ENCODE measurements at places on chromosomes 2 and 18. TPM values are rescaled to one million over a fixed set of nuclear protein-coding genes. Genes with fewer than 3 reads are reported as not detected.

- DNase-seq, result no peak
Observed at GRCh38 chr2:236769981-236770671, 200.5 kb downstream of the ACKR3 start.

DNA sequence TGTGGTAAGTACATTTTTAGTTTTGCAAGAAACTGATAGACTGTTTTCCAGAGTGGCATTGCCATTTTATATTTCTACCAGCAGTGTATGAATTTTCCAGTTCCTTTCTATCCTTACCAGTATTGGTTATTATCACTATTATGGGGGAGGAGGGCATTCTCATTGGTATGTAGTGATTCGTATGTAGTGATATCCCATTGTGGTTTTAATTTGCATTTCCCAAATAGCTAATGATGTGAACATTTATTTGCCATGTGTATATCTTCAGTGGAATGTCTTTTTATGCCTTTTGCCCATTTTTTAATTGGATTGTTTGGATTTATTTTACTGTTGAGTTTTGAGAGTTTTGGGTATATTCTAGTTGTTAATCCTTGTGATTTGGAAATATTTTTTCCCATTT lies 16.9 kb downstream of the EIF5B start:
- no peak for DNase-seq

DNA sequence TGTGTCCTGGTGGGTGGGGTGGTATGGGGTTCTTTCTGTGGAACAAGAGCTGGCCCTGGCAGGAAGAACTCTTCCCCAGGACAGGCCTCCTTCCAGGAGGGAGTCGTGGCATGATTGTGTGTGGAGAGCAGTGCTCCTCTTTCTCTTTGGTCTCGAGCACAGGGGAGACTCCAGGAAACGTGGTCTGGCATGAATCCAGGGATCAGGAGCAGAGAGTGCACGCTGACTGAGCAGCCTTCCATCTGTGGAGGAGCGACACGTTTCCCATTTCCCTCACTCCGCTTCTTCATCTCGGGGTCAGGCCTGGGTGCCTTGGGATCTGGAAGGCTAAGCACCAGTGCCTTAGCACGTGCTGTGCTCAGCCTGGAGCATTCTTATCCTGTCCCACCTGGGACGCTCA lies 132.0 kb upstream of the HDAC4 start:
- peak; percentile 55 for DNase-seq

- no peak for DNase-seq
Observed at GRCh38 chr18:59661891-59662701, 35.1 kb downstream of the CCBE1 start.

- no peak for DNase-seq
Observed at GRCh38 chr2:30789670-30790210, 17.5 kb downstream of the CAPN13 start.

- DNase-seq, result no peak
Observed at GRCh38 chr2:172772633-172773032, 37.0 kb downstream of the RAPGEF4 start.

GRCh38 chr18:26103579-26103978 lies 13.2 kb upstream of the SS18 start:
- no peak for DNase-seq

MYCN gene
- polyA plus RNA-seq, result 34.9 TPM

CLEC4F gene
- polyA plus RNA-seq, result 0.12 TPM

TXNDC2 gene
- not detected for polyA plus RNA-seq

All from left kidney (tissue), 8 donors.